ENCODE measurements at places on chromosomes 5 and 9.

GRCh38 chr5:172648013-172648381 is 6.9 kb downstream of the NEURL1B start:
- DNase-seq: no peak

GRCh38 chr5:147901599-147902039 is 4.7 kb downstream of the C5orf46 start:
- no peak for DNase-seq

GRCh38 chr5:151097061-151097460 is 16.2 kb upstream of the TNIP1 start:
- no peak for DNase-seq

DNA sequence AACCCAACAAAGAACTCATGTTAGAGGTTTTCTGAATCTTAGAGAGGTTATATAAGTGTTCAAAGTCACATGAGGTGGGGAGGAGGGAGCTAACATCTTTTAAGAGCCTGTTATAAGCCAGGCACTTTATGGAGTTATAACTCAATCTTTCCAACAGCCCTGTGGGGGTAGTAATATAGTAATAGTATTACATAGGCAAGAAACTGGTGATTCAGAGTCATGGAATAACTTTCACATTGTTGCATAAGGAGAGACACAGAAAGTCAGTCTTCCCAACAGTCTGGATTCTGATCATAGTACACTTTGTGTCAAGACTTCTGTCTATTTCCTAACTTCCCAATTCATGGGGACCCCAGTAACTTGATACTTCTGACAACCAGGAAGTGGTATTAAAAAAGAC is 89.2 kb downstream of the ACER2 start:
- no peak for DNase-seq

DNA sequence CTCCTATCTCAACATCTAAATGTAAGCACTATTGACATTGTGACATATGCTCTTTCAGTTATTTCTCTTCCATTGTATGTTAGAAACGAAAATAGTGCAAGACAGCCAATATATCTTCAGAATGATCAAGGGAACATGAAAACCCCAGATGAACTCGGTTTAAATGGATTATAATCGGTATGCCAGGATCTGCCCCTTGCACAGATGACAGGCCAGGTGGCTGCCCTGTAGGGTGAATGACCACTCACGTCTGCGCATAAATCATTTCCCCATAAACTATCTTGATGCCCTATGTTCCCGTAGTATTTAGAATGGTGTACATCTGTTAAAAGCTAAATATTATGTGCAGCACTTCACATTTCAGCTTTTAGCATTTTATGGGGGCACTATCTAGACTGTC is 69.7 kb upstream of the RANBP3L start:
- DNase-seq: no peak

- DNase-seq: no peak
Measured at GRCh38 chr5:133284306-133284705, 232.5 kb downstream of the HSPA4 start.

DNA sequence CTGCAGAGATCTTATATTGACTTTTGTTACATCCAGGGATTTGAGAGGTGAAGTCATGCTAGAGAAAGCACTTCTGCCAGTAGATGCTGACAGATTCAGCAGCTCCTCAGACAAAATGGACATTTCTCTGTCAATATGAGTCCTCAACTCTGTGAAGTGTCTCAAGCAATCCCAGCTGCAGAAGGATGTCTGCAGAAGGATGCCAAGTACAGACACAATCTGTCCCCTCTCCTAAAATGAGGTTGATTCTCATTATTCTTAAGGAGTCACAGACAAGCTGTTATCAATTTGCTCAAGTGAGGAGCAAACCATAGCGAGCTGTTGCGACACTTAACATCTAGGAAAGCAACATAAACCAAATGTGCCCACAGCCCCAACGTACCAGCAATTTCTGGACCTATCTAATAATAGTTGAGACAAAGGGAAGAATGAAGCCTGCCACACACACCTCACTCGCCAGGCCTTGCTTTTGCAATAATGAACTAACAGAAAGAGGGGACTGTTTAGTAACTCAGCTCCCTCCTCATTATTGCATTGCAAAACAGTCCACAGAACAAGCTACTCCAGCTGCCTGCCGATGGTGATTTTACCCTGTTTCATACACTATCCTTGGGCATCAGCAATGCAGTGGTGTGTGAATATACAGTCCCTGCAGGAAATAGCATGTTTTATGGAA is 364.2 kb upstream of the PDE4D start:
- DNase-seq: no peak

- DNase-seq: no peak
Measured at GRCh38 chr5:141150224-141150992, 551 bp downstream of the PCDHB6 start.

DNA sequence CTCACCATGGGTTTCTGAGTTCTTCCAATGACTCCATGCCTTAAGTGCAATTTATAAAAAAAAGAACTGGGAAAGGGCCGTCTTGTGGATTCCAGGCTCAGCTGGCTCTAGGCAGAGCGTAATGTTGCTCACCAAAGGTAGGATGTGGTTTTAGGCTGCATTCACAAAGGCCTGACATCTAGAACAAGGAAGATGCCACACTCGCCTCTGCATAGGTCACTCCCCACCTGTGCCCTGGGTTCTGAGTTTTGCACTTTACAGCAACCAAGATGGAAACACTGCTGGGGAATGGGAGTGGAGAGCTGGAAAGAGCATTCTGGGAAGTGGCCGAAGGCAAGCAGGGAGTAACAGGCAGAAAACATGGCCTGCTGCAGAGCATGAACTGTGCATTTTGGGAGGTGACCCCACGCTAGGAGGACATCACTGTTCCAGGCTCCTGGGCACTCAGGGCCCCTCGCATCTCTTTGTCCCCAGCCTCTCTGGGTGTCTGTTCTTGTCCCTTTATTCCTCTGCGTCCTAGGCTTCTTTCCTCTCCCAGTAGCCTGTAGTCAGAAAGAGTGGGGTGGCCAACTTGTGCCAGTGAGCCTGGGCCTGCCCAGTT is 12.3 kb downstream of the FCN2 start:
- no peak for DNase-seq

DNA sequence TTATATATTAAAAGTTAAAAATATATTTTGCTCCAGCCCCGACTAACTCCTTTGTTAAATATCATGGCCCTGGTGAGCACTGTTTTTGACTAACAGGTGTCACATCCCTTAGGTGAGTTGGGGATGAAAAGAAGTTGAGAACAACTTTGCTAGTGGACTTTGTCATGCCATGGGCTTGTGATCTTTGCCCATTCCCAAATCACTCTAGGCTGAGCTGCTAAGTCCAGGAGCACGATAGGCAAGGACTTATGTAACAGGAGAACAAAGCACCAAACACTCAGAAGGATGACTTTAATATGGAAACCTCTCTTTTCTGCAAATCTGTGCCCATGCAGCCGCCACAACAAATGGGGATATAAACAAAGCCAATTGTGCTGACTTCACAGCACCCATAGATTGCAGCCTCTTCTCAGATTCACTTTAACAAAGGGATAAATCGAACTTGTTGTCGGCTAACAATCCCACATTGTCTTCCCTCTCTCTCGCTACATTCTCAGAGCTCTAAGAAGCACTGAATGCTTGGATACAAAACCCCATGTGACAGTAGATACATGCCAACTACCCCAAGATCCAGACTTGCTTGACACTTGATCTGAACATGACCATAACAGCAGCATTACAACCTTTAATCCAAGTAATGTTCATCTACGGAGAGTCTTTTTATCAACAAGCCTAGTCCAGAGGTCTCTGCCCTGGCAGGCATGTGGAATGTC is 86.8 kb upstream of the CD180 start:
- DNase-seq: no peak

- peak; percentile 46 for DNase-seq
Measured at GRCh38 chr5:134511796-134512660, 13.4 kb upstream of the JADE2 start.

GRCh38 chr9:89792189-89793123 is 187.6 kb downstream of the GADD45G start:
- DNase-seq: no peak

GRCh38 chr5:77946381-77947040 is 170.4 kb upstream of the TBCA start:
- no peak for DNase-seq

DNA sequence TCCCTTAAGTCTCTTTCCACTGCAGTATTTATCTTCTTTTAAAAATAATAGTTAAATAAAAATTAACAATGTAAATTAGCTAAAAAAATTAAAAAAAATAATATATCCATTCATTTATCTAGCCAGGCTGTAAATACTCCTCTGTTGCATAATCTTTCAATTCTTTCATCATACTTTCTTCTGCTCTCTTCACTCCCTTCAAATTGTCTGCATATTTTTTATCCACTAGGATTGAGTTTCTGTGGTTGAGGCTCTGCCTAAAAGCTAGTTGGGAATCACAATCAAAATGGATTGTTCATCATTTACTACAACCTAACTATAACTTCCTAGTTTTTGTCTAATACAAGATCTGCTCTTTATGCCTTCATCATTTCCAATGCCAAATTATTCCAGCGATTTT is 182.2 kb downstream of the PDE4D start:
- no peak for DNase-seq

DNA sequence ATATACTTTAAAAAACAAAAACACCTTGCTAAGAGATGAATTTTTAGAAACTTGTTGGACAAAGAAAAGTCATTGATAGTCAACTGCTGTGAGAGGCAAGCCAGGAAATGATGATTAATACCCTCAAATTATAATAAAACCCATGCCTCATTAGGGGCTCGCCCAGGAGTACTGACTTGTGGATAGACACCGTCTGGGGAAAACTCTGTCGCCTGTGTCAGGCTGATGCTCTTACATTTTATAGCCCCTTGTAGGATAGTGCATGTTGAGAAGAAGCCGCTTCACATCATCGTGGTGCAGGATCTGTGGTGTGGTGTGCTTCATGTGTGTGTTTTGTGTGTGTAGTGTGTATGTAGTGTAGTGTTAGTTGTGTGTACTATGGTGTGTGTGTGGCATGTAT is 39.1 kb downstream of the SYK start:
- DNase-seq: no peak

- DNase-seq: no peak
Measured at GRCh38 chr5:63262185-63262981, 683.8 kb downstream of the LRRC70 start.

DNA sequence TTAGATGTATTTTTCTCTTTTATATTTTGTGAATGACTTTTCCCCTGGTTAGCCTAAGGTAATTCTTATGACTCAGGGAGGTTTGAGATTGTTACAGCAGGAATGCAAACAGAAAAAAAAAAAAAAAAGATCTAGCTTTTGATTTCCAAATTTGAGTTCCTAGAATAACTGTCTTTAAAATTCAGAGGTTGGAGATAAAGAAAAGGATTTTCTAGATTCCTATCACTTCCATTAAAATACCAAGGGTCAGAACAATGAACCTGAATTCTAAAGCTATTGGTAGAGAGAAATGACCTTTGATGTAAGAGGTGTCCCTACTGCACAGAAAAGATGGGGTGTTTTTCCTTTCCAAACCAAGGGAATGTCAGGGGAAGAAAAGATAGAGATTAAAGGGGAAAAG is 262.5 kb downstream of the DOCK8 start:
- DNase-seq: no peak

DNA sequence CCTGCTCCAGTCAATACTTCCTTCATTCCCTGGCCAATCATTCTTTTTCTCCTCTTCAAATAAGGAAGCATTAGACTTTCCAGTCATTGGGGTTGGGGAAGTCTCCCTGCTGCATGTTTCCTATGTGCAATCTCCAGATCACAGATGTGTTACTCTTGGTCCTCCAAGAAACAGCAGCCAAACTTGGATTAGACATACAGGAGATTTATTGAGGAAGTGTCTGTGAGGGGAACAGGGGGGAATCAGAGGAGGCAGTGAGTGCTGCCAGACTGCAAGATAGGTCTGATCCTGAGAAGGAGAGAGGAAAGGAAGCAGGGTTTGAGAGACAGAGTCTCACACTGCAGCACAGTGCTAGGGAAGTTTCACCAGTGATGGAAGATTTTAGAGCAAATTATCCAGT is 40.6 kb upstream of the SLIT3 start:
- no peak for DNase-seq

DNA sequence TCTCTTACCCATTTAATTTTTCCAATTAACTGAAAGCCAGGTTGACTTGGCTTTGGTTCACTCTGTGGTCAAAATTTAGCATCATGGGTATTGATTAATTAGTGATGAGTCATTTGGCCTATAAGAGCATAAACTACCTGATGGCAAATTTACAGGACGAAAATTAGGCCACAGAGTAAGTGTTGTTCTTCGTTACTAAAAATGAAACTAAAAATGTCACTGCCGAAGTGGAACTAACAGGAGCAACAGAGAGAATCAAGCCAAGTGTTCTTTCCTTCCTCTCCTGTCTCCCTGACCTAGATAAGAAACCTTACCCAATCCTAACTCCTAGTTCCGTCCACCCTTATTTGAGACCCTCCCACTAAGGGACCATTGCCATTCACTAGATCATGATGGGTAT is 176.9 kb downstream of the RAB3C start:
- DNase-seq: no peak

DNA sequence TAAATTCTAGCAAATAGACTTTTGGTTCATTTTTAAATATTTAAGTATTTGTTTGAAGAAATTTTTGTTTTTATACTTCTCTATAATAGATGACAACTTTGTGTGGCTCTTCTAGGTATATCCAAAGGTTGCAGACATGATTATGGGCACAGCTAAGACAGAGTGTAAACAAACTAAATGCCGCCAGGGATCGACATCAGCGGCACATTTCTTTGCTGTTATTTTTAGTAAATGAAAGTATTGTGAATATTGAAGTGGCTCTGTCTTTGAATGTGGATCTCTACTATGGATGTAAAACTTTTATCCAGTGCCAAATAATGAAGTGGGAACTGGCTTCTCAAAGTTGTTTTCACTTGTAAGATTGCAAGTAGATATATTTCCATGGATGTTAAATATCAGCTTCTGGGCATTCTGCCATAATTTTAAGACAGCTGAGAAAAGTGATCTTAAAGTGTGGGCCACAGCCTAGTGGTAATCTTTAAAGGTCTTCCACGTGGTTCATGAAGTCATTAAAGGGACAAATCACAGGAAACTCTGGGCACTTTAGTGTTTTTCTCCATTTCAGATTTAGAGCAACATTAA is 589.9 kb downstream of the ZNF608 start:
- DNase-seq: no peak

GRCh38 chr9:130128733-130129431 is 43.3 kb upstream of the NCS1 start:
- peak; percentile 22 for DNase-seq

DNA sequence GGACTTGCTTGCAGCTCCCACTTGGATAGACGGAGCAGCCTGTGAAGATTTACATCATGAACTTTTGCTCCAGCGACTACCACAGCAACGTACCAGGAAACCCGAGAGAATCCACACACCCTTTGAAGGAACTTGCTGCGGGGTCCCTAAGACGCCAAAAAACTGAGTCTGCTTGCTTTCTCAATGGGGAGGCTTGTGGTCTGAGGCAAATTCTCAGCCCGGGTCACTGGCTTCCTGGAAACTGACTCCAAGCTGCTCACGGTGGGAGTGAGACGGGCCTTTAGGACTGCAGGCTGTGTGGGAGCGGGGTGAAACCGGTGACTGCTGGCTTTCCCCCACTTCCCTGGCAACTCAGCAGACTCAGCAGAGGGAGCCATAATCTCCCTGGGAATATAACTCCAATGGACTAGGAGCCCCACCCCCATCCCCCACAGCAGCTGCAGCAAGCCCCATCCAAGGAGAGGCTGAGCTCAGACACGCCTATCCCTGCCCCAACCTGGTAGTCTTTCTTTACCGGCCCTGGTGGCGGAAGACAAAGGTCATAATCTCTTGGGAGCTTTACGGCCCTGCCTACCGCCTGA is 466.0 kb downstream of the CAAP1 start:
- DNase-seq: no peak

- no peak for DNase-seq
Measured at GRCh38 chr9:105151686-105151995, 92.8 kb upstream of the SLC44A1 start.

- no peak for DNase-seq
Measured at GRCh38 chr9:95107976-95108375, 209.5 kb downstream of the FANCC start.

All from AG08395 (cell line).